NT2/D1 (cell line): ENCODE measurements at places on chromosomes 5 and 9.

- DNase-seq: no peak
These were observed 462.3 kb downstream of the GABRG2 start for GRCh38 chr5:162529886-162530285.

DNA sequence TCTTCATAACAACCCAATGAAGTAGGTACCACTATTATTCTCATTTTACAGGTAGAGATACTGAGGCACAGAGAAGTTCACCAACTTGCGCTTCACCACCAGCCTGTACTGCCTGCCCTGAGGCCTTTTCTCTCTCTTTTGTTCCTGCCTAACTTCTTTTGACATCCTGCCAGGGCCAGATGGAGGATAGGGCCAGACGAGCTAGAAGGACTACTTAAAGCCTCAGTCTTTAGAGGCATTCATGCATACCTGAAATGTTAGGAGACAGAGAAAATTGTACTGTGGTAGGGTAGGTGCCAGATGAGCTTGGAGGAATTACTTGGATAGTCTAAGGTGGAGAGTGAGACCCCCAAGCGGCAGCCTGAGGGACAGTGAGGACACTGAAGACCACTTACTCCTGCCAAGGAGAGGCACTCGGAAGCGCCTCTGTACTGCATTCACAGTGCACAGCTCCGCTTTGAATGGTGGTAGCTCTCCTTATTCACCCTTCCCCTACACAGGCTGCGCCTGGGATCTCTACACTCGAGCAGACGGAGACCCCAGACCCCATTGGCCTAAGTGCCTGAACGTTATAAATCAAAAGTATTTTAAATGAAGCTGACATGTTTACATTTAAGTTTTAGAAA lies 6.2 kb upstream of the ORM1 start:
- DNase-seq: peak; percentile 27

DNA sequence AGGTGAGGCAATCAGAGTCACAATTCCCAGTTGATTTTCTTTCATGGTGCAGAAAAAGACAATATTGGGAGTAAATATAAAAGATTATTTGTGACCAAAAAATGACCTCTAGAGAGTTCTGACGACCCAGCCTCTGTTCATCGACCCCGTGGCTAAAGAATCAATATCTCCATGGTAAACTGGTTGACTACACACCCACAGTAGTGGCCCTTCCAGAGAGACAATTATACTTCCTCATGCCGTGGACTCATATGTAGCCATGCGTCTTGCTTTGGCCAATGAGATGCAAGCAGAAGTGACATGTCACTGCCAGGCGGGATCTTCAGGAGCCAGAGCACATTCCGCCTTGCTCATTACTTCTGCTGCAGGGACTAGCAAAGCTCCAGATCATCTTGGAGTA lies 163.3 kb upstream of the RAD23B start:
- DNase-seq: no peak

DNA sequence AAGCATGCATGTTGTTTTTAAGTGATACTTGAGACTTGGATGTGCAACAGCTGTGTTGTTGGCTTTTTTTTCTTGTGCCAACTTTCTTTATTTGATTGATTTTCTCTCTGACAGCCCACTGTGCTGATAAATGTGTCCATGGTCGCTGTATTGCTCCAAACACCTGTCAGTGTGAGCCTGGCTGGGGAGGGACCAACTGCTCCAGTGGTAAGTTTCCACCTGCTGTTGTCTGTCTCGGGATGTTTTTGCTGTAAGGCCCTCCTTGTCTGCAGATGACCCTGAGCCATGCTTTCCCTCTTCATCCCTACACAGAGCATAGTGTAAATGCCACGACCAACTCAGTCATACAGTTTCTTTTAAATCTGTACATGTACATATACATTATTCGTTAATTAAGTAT lies 79.2 kb downstream of the MEGF10 start:
- DNase-seq: no peak

GRCh38 chr5:132812123-132812765 lies 858 bp upstream of the SOWAHA start:
- no peak for DNase-seq

GRCh38 chr5:169686137-169686536 lies 49.1 kb downstream of the DOCK2 start:
- DNase-seq: no peak
